ENCODE measurements at places on chromosomes 3 and 15.

DNA sequence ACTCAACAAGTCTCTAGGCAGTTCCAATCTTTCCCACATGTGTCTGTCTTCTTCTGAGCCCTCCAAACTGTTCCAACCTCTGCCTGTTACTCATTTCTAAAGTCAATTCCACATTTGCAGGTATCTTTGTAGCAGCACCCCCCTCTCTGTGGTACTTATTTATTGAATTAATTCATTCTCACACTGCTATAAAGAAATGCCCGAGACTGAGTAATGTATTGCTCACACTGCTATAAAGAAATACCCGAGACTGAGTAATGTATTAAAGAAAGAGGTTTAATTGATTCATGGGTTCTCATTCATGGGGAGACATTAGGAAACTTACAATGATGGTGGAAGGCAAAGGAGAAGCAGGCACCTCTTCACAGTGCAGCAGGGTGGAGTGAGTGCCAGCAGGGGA is 1413.8 kb downstream of the SI start:
- DNase-seq, result no peak

GRCh38 chr3:5411786-5412185 is 224.3 kb downstream of the EDEM1 start:
- DNase-seq, result no peak

DNA sequence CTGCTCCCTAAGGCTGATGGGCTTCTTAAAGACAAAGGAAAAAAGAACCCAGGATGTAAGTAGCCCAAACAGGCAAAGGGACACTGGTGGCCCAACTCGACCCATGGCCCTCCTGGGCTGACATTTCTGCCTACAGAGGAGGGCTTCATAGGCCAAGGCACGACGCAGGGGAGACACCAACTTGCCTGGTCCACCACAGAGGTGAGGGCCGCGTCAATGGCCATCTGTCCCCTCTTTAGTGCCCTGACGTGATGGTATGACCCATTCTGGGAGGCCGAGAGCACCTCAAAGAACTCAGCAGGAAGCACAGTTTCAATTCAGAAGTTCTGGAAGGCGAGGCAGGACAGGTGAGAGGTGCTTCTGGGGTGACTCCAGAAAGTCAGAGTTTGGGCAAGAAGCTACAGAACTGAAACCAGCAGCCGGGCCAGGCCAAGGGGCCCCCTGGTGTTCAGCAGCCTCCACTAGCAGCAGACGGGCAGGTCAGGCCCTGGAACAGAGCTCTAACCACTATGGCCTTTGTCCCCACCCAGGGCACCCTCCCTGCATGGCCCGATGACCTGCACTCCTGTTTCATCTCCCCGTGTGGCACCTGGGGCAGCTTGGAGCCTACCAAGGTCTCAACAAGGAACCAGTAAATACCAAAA is 45.1 kb downstream of the HMCES start:
- DNase-seq, result no peak

GRCh38 chr3:20060974-20061685 is 20.9 kb downstream of the KAT2B start:
- no peak for DNase-seq

- DNase-seq, result no peak
Observed at GRCh38 chr15:38028869-38029268, 94.4 kb downstream of the TMCO5A start.

DNA sequence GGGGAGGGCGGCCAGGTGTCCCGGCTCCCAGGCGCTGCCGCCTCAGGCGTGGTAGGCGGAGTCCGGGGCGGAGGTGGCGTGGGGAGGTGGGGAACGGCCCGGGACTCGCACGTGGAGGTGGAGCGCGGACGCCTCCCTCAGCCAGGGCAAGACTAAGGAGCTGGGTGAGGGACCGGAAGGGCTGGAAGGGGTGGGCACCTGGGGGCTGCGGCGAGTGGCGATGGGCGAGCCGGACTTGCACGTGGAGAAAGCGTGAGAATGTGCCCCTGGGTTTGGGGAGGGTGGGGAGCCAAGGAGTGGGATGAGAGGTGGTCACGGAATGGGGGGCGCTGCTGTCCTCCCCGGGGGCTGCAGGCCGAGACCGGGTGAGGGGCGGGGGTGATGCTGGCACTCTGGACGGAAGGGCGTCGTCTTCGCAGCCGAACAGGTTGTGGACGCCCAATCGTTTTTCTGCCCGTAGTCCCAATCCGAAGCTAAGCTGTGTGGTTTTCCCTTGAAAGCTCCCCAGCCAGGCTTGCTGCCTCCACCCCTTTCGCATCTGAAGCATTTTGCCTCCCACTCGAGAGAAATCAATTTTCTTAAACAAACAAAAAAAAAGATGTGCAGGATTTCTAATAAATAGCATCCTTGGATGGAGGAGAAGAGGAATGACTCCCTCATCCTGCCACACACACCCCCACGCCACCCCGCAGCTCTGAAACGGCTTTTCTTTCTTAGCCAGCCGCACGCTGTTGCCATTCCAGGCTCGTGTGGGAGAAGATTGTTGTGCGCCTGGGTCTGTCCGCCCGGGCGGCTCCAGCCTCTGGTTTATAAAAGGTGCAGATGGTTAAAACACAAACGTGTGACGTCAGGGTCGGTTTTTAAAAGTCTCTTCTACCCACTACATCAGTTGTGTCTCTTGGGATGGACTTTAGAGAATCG is 62.5 kb upstream of the ANKRD28 start:
- DNase-seq, result peak; percentile 81

DNA sequence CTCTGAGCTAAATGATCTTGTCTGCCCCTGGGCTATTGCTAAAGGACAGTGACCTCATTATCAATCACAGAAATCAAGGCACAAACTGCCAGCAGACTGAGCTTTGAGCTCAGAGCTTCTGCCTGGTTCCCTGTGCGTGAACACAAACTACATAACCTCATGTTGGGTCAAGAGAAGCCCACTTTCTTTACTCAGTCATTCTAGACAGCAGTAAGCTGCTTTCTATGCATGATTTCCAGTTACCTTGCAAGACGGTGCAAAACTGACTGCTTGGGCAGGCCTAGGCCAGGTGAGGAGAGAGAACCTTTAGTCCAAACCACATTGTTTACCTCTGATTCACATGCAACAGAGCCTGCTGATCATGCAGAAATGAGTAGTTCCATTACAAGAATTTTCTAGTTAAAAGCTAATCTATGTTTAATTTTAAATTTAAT is 75.1 kb downstream of the ARRDC4 start:
- DNase-seq, result no peak

- no peak for DNase-seq
Observed at GRCh38 chr3:184470551-184470950, 90.7 kb downstream of the CHRD start.

GRCh38 chr3:167929968-167930367 is 165.8 kb downstream of the GOLIM4 start:
- no peak for DNase-seq

DNA sequence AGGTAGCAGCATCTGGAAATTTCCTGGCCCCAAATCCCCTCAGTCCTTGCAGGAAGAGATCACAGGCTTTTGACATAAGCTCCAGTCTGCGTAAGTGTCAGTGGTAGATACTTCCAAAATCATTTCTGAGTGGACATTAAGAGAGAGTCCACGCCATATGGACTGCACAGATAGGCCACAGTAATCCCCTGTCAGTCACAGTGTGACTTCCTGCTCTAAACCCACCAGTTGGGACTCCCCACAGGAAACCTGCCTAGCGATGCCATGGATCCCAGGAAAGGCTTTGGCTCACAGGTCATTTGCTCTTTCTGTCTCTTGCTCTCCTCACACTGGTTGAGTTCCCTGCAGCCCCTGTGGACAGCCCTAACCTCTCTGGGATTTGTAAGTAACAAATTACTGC is 28.8 kb upstream of the MKRN3 start:
- no peak for DNase-seq

GRCh38 chr3:16335333-16335732 is 70.3 kb downstream of the OXNAD1 start:
- no peak for DNase-seq

Measured in urothelium cell line (cell line).